Activated naive CD4-positive, alpha-beta T cell treated with Interleukin-2 at 50 U/mL for 16 hours (primary cell): ENCODE measurements at places on chromosomes 1 and 21.

- no peak for DNase-seq
Observed at GRCh38 chr1:167486090-167486824, 32.1 kb downstream of the CD247 start.

DNA sequence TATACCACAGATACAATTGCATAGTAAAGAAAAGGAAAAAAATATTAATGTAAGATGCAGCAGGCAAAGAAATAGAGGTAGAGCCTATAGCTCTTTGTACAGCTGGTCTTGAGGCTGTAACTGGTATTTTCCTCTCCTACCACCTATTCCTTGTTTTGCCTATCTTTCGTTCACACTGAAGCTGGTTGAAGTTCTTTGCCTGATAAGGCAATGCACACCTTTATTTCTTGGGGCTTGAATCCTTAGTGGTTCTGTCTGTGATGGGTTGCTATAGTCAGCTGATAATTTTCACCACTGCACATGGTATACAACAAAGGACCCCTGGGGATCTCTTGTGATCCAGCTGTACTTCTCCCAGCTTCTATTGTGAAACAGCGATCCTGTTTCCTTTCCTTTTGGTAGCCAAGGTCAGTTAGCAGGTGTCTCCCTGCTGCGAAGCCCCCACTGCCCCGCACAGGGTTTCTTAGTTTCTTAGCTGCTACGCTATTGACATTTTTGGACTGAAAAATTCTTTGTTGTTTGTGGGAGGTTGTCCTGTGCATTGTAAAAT, 9.9 kb upstream of the TSNAX start:
- no peak for DNase-seq

DNA sequence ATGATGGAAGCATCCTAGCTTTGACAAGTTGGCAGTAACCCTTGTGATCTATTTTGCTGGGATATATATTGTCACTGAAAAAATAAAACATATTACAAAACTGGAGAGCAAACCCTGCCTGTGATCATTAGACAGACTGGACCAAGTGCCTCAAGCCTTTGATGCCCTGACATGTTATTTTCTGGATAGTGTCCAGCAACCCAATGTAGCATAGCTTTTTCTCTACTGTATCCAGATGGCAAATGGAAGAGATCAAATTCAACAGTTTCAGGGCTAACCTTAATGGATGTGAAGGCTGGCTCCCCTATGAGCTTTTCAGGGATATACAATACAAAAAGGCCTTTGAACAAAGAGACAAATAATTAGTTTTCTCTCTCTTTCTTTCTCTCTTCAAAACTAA, 25.1 kb downstream of the WARS2 start:
- no peak for DNase-seq

DNA sequence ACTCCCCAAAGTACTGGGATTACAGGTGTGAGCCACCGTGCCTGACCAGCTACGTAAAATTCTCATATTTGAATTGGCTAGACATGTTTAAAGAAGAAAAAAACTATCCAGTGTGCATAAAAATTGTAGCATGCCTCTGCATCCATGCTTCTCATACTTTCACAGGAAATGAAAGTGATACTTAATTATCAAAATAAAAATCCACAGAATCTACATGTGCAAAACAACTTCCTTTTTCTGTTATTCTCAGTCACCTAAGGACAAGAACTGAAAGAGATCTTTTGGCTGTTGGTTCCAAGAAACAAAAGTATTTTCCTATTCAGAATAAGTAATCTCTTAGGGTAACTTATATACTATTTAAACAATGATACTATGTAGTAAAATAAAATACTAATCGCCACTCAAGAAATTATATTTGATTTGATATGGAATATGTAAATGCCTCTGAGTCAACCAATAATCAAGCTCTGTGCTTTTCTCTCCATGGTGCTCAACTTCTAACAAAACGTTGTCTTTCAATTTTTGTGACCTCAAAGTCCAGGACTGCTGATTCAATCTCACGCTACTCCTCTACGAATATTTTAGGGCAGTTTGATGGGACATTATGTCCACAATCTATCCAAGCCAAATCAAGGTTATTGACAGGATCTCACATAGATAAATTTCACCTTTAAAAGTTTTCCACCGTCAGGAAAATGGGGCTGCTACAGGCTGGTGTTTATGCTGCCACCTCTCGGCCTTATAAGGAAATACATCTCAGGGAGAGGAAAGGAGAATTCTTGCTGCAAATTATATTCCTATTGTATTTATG, 102.7 kb downstream of the ZNF281 start:
- DNase-seq = no peak

DNA sequence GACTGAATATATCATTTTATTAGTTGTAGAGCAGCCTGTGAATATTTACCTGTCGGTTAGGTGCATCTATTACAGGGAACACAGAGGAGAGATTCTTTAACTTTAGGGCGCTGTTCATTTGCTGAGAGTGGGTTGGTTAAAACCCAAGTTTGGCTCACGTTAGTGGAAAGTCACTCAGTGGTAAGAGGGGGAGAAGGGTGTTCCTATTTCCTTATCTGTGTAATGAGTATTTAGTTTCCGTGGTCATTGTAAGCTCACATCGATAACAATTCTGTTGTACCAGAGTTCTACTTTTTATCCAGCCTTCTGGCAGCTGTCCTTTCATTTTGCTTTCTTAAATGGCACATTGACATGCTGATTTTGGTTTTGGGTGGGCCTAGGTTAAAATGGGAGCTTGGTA, 773.2 kb upstream of the ADAMTS5 start:
- DNase-seq = no peak

DNA sequence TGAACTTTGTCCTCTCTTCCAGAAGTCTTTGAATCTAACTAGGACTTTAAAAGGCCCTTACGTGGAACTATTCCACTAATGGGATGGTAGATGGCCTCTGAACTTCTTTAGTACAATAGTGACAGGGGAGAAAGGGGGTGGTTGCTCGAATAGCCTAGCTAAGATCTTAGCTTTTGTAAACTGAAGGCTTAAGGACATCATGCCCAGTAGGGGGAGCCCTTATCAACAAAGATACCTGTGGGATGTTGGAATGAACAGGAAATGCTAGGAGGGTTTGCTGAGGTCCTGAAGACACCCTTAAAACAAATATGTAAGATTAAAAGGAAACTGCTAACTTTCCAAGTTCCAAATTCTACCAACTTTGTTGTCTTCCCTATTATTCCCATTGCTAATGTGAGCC, 33.2 kb downstream of the NHLH2 start:
- DNase-seq = no peak

- DNase-seq = no peak
Observed at GRCh38 chr21:36518883-36519492, 39.1 kb upstream of the CLDN14 start.

- no peak for DNase-seq
Observed at GRCh38 chr1:62159940-62160348, 34.7 kb upstream of the L1TD1 start.

GRCh38 chr1:40155910-40156309, 5.3 kb upstream of the RLF start:
- no peak for DNase-seq

DNA sequence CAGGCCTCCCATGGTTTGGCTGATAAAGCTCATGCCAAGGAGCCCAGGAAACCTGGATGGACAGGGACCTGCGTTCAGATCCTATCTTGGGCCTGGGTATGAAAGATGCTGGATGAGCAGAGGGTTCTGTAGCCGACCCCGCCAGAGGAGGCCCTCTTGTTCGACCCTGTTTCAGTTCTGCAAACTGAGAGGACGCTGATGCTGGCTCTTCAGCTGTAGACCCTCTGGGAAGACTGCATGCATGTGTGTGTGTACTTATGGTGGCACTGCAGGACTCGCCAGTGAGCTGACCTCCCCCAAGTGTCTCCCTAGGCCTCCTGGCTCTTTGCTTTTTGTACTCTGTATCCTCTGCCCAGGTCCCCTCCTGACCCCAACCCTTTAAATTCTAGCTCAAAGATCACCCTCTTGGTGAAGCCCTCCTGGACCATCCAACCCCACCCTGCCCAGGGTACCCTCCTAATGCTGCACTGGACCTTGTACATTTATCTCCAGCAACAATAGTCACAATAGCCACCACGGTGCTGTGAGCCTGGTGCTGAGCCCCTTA, 1.6 kb downstream of the EPS8L3 start:
- no peak for DNase-seq

DNA sequence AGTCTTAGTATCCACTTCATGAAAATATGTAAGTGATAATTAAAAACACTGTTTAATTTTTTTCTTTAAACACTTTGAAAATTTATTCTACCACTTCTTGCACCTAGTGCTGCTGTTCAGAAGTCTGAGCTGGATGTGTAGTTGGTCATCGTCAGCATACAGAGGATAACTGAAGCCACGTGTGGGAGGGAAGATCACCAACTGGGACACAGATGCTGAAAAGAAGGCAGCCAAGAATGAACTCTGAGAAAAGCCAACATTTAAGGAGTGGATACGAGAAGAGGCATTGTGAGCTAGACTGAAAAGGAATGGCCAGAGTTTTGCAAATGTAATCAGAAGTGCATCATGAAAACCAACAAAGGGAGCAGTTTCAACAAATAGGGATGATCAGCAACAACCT, 24.6 kb upstream of the CLCA4 start:
- no peak for DNase-seq

DNA sequence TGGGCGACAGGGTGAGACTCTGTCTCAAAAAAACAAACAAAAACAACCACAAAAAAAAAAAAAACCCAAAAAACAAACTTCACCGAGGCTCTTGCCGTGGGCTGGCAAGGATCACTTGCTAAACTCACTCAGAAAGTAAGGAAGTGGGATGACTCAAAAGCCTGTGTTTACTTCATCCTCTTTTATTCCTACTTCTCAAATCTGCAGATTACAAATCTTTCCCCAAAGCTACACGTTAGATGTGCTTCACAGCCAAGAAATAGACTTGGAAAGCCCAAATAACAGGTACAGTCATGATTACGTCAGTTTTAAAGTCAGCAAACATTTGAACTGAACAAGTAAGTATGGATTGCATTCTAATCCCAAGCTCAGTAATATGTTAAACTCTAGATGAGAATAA, 359.3 kb downstream of the ADGRL2 start:
- no peak for DNase-seq

GRCh38 chr1:15761366-15762128, 3.0 kb downstream of the FBLIM1 start:
- no peak for DNase-seq

DNA sequence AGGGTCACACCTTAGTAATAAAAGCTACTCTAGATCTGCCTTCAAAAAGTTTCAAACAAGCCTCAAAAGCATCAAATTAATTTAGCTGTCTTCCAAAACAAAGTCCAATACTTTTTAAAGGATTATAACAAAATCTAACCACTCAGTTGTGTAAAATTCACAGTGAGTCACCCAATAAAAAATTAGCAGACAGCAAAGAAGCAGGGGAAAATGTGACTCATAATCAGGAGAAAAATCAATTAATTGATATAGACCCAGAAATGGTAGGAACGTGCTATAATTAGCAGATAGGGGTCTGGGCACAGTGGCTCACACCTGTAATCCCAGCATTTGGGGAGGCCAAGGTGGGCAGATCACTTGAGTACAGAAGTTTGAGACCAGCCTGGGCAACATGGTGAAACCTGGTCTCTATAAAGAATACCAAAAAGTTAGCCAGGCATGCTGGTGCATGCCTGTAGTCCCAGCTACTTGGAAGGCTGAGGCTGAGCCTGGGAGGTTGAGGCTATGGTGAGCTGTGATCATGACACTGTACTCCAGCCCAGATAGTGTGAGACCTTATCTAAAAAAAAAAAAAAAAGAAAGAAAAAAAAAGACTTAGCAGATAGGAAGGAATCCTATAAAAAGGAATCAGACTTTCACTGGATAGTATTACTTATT, 8.1 kb upstream of the MYOG start:
- DNase-seq = no peak

DNA sequence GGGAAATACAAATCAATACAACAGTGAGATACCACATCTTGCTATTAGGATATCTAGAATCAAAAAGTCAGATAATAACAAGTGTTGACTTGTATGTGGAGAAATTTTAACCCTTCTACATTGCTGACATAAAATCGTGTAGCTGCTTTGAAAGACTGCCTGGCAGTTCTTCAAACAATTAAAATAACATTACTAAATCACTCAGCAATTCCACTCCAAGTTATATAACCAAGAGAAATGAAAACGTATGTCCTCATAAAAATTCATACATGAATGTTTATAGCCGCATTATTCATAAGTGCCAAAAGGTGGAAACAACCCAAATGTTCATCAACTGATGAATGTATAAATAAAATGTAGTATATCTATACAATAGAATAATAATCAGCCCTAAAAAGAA, 164.6 kb downstream of the RASAL2 start:
- DNase-seq = no peak

DNA sequence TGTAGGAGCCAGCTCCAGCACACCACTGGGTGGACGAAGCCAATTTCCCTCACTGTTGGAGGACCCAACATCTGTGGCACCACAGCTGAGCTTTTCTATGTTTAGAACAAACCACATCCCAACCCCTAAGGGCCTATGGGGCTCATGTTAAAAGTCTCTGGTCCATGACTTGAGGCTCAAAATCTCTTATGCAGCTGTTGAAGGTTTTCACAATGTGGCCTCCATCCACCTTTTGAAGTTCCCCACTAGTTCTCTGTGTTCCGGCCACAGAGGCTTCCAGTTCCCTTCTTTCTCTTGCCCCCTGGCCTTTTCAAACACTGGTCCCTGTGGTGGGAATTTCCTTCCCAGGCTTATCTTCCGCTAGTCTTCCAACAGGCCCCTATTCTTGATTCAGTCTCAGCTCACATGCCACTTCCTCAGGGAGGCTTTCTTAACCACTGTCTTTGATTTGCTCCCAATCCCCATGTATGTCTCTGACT, 3.9 kb upstream of the IFNLR1 start:
- DNase-seq = no peak

DNA sequence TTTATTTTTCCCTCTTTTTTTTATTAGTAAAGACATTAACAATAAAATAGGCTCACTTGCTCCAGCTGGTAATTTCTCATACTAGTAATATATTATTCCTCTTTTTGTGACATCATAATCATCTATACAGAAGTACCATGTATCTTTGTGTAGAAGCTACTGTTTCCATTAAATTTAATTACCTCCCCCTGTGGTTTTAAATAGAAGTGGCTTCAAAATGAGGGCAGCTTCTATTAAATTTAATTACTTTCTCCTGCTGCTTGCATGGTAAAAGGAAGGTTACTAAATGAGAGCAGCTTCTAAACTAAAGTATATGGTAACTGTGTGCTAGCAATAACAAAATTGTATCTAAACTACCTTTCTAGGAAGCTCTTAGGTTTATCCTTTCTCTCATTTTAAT, 94.0 kb downstream of the DPYD start:
- DNase-seq = no peak

DNA sequence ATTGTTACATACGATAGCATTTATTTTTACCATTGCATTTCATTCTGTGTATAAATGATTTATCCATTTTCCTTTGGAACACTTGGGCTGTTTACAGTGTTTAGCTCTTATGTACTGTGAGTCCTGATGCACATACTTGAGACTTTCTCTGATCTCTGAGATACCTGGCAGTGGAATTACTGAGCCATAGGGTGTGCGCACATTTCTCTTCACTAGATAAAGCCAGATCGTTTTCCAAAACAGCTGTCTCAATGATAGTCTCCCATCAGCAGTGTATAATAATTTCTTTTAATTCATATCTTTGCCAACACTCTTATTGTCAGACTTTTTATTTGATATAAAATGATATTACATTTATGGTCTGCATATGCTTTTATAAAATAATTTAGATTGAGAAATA, 66.2 kb downstream of the VPS13D start:
- DNase-seq = no peak

- no peak for DNase-seq
Observed at GRCh38 chr1:58340185-58340584, 206.3 kb downstream of the OMA1 start.

- DNase-seq = no peak
Observed at GRCh38 chr1:222555992-222556615, 8.2 kb upstream of the HHIPL2 start.

- DNase-seq = no peak
Observed at GRCh38 chr1:203677771-203678170, 51.1 kb downstream of the ATP2B4 start.
